ENCODE measurements at places on chromosomes 2 and 18. TPM values are rescaled to one million over a fixed set of nuclear protein-coding genes. Genes with fewer than 3 reads are reported as not detected.

GRCh38 chr18:28189400-28190239 lies 12.7 kb upstream of the CDH2 start:
- peak; percentile 17 for DNase-seq

CXXC1 gene
- 73.9 TPM for total RNA-seq

SPC25 gene
- not detected for total RNA-seq

CABLES1 gene
- 18.4 TPM for total RNA-seq

GRCh38 chr2:38256610-38257009 lies 120.5 kb downstream of the ATL2 start:
- DNase-seq: no peak

DNA sequence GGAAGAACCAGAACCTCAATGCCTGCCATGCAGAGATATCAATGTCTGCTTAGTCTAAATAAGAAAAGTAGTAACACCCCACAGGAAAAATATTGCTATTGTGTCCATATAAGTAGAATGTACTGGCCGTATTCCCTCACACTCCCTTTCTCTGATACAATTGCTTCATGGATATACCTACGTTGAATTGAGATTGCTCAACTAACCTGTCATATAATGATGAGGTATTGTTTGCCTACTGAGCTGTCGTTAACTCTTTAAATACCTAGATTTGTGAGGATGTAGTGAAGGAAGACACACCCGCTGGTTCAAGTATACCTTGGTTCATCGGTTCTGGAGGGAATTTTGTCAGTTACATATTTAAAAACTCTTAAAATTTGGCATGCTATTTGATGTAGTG lies 480.7 kb upstream of the TCF4 start:
- DNase-seq: no peak

DNA sequence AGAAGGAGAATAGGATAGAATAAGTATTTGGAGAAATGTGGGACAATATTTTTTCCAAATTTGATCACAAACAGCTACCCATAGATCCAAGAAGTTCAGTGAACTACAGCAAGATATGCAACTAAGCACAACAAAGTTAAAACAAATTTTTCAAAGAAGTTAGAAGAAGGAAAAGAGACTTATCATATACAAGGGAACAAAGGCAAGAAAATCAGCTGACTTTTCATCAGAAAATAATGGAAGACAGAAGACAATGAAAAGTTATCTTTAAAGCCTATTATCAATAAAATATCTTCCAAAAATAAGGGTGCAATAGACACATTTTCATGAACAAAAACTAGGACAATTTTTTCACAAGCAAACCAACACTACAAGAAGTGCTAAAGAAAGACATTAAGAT lies 202.8 kb upstream of the FN1 start:
- no peak for DNase-seq

DNA sequence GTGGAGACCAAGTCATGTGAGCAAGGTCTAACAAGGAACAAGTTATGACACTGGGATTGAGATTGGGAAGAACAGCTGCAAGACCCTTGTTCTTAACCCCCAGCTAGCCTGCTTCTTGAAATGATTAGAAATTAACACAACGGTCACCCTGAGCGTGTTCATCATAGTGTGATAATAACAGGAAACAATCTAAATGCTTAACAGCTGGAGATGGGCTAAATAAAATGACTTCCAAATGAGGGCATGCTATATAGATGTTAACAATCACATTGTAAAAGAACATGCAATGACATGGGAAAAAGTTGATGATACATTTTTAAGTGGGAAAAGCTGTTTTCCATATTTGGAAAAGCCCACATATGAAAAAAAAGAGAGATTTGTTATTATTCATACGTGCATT lies 47.6 kb downstream of the RPL37A start:
- DNase-seq: no peak

DNA sequence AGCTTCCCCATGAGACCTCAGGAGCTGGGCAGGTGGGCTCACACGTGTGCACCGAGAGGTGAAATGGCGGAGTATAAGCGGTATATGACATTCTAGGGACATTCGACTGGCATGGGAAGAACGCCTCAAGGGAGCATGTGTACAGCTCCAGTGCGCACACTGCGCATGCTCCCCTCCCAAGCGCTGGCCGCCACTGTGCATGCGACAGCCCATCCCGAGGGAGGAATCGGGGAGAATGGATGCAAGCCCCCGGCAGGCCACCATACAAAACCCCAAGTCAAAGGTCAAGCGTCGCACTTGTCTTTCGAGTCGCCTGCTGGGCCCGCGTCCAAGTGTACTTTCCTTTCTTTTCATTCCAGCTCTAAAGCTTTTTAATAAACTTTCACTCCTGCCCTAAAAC lies 103.4 kb upstream of the ODC1 start:
- no peak for DNase-seq

DNA sequence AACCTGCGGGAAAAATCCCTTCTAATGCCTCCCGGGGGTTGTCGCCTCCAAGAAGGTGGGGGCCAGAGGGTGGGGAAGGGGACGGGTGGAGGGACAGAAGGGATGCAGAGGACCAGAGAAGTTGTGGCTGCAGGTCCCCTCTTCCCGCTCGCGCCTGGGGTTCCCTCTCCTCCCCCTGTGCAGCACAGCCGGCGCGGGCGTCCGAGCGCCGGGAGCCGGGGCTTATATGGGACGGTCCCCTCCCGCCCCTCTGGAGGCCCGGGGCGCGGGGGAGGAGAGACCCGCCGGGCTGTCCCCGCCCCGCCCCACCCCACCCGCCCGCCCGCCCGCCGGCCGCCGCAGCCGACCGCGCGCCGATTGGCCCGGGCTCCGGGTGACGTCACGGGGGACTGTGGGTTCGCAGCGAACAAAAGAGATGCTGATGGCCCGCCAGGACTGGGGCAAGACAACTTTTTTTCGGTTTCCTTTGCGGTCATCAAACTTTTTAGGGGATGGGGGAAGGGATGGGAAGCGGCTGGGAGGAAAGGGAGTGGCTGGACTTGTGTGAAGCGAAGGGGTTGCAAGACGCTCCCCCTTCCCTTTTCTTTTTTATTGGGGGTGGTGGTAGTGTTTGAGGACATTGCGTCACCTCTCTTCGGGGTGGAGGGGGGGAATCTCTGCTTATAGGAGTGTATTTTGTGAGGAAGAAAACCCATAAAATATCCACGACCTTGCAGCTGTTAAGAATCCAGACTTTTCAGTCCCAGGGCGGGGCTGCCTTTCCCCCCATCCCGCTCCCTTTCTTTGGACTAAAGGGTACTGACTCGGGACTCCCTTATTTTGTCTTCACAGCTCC lies at the start of gene FN1:
Gene FN1, minus strand, starts transcription at position 199 of the 835 bp plus-strand sequence. CDS start 266 bp downstream, outside the sequence.
- peak; percentile 93 for DNase-seq

DNA sequence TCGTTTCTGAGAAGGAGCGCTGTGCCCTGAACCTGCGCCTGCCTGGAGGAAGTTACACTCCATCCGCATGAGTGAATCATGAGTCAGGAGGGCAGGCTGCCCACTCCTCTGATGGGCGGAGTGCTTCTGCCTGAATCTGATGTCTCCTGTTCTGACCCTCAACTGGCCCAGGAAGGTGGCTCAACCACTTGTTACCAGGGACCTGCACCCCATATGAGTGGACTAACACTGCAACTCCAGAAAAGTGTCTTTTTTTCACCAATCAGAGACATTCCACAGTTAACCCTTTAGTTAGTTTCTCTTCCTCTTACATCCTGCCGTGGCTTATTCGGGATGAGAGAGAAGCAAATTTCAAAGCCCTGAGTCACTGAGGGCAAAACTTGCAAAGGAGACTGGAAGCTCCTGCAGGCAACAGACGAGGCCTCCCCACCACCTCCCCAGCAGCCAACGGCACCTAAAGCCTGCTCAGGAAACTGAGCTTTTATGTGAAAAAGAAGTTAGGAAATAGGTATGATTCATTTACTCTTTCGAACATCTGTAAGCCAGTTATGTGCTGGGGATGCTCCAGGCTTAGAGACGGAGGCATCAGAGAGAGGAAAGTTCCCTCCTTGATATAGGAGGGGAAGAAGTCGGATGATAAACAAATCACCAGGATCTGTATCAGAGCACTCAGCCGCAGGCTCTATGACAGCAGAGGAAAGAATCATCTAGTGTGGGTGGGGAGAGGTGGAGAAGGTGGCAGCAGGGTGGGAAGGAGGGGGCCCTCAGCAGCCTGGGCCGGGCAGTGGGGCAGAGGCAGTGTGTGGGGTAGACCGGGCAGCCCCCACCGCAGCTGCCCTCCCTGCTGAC lies 30.9 kb downstream of the MBP start:
- peak; percentile 85 for DNase-seq

- no peak for DNase-seq
Measured at GRCh38 chr2:173834141-173834540, 131.0 kb downstream of the SP3 start.

AMER3 gene
- not detected for total RNA-seq

DNA sequence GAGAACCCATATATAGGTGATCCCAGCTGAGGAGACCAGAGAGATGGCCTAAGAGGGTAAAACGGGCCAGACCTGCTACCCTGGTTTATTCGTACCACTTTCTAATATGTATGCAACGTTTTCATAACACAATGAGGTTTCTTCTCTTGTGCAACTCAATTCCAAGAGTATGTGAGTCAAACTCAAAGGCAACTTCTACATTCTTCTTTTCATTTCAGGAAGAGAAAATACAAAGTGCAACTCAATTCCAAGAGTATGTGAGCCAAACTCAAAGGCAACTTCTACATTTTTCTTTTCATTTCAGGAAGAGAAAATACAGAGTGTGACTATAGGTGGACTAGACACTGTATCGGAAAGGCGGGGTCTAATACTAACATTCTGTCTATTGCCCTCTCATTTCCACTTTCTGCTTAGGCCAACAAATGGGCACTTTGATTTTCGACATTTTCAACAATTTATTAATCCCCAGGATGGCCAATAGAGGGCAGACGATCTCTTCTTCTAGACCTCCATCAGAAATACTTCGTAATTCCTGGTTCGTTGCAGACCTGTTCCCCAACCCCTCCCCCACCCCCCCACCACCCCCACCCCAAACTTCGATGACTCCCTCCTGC lies 3.7 kb upstream of the CRIM1 start:
- DNase-seq: no peak

DNA sequence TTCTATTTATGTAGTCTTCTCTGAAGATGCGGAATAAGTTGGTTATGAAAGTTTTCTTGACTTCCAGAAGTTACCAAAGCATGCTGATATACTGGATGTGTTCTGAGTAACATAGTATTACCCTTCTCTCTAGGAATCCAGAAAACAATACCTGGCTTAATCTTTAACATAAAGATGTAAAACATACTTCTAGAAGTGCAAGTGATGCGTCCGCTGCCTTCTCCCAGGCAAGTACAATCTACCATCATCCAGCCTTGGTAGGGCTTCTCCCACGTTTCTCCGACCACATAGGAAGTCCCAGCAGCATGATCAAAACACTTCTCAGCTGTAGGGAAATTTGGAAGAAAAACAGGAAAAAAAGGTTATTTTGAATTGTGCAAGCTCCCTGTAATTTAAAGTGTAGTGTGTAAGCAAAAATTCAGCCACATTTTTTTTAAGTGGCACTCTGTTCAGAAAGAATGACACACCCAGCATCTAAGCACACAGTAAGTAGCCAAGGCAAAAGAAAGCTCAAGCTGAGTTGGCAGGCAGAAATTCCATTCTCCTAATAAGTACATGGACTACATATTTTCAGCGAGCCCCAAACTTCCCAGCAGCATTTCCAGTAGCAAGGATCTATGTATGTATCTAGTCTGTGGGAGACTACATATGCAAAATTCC lies 5.2 kb downstream of the FN1 start:
- no peak for DNase-seq

GRCh38 chr2:159017837-159018236 lies 49.4 kb downstream of the TANC1 start:
- no peak for DNase-seq

DNA sequence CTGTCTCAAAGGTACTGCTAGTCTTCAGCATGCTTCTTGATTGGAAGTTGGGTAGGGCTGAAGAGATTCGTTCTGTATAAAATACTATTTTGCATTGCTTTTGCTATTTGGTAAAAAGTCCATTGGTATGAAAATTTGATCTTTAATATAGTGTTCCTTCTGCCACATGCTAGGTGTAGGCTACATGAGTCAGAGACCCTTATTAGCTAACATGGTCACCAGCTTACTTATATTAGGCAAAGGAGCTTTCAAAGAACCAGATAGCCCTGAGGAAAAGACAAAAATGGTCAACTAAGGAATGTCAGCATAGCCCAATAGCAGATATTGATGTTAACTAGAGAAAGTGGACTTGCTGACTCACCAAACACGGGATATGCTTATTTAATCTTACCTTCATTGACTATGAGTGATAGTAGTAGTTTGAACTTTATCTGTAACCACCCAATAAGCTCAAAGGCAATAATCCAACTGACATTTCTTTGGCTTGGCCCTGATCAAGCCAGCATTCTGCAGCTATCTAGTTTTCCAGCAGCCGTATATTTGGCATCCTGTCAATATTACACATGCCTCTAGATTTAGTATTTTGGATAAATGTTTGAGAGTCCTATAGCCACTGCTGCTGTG lies 110.0 kb downstream of the TPGS2 start:
- DNase-seq: no peak

DNA sequence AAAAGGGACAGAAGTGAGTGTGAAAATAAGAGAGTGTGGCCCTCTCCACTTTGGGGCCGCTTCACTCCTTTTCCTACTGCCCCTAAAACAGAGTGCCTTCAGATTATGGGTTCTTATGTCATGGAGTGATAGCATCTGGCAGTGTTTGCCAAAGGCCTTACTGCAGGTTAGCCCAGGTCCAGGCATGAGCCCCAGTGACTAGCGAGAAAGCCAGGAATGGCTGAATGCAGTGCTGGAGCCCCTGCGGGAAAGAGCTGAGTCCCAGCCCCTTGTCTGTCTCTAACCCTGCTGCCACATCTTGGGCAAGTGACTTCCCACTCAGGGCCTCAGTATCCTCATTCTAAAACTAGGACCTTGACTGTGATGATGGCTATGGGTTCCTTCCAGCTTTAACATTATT lies 6.0 kb downstream of the IGFBP5 start:
- no peak for DNase-seq

GRCh38 chr18:45958730-45959129 lies 8.4 kb downstream of the EPG5 start:
- no peak for DNase-seq

TACR1 gene
- total RNA-seq: 3.3 TPM

DNA sequence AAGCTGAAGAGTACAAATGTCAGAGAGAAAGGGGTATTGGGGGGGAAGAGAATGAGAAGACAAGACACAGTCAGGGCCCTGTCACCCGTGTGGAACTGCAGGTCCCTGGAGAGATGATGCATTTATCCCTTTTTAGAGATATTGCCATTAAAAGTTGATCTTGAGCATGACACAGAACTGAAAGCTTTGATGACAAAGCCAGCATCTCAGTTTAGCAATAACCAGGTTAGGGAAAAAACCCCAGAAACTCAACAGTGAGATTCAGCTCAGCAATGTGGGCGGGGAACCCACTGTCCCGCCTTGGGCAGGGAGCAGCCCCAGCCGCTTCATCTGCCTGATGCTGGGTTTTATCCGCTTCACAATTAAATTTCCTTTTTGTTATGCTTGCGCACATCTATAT lies 181.1 kb downstream of the NEDD4L start:
- DNase-seq: no peak

SANBR gene
- total RNA-seq: 16.2 TPM

CD8B2 gene
- total RNA-seq: not detected

- no peak for DNase-seq
Measured at GRCh38 chr2:188835821-188836220, 138.4 kb upstream of the COL3A1 start.

USP40 gene
- total RNA-seq: 41.7 TPM

HMSD gene
- 0.63 TPM for total RNA-seq
